ENCODE measurements at places on chromosomes 4 and X.

DNA sequence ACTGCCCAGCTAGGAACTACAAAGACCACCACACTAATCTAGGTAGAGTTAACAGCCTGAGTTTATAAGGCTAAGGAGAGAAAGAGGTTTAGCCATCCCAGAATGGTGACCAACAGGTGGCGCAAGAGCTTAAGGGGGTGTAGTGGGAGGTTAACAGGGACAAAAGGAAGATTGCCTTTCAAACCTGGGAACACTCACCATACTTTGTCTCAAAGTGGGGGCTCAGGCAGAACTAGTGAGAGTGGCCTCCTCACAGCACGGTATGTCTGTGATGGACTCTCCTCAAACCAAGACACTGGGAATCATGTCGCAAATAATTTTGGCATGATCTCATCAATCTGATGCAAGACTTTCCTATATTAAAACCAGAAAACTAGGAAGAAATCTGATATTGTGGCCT, 23.4 kb downstream of the CCNI start:
- peak; percentile 83 for DNase-seq

GRCh38 chrX:131441033-131441432, 102.8 kb upstream of the OR13H1 start:
- no peak for DNase-seq

- no peak for DNase-seq
Measured at GRCh38 chr4:36183232-36183631, 61.1 kb downstream of the ARAP2 start.

- no peak for DNase-seq
Measured at GRCh38 chr4:1571165-1572009, 112.7 kb downstream of the FAM53A start.

DNA sequence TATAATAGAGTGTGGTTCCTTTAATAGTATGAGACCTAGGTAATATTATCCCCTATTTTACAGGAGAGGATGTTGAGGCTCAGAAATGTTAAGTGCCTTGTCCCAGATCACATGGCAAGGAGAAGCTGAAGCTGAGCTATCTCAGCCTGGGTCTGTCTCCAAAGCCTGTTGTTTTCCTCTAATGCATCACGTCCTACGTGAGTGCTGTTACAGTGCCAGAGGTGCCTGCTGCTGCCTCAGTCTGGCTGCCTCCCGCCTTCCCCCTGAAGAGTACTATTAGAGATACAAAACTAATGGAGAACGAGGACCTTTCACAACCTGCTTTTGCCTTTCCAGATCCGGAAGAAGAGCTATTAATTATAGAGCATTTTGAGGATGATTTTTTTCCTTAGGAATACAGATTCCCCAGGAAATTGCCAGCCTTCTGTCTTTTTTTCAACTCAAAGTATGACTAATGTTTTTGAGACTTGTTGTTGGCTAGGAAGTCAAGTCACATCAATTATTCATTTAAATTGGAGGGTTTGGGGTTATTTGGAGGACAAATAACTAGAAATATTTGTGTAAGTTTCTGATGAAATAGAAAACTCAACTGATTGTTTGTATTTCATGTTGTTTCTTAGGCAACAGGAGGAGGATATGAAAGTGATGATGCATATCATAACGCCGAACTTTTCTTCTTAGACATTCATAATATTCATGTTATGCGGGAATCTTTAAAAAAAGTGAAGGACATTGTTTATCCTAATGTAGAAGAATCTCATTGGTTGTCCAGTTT, 43.9 kb upstream of the MTMR1 start:
- DNase-seq = no peak

GRCh38 chrX:110003167-110004156, 548 bp downstream of the TMEM164 start:
- peak; percentile 44 for DNase-seq
